ENCODE measurements at places on chromosomes 4 and X. TPM values are rescaled to one million over a fixed set of nuclear protein-coding genes. Genes with fewer than 3 reads are reported as not detected.
A peak's percentile ranks its signal among the peaks of the same experiment; 100 is the strongest.

Gene BGN
- 20.6 TPM for total RNA-seq

DNA sequence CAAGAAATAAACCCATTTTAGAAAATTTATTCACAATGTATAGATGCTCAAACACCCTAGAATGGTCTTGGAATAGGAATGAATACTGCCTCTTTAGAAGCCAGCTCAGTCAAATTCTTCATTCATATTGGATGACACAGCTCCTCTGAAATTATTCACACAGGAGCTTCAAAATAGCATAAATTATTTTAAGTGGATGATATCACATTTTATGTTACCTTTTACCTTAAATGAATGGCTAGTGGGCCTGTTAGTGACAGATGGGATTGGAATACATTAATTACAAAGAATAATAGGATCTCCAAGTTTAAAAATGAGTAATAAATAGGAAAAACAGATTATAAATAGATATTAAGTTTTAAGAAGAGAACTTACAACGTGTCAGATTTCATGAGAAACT lies 184.4 kb downstream of the GABRB1 start:
- no peak for DNase-seq

DNA sequence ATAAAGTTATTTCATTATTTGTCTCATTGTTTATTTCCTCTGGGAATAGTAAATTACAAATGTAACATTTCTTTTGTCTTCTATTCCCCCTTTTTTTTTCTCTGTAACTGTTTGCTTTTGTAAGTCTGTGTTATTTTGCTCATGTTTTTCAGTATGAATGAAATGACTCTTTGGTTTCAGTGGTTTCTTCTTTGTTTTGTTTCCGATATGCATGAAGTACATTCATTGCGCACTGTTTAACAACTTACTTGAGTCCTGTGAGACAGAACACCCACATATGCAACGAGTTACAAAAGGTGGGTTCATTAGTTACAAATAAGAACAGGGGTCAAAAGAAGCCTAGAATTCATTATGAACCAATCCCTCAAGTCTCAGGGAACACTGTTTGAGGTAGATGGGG lies 175.0 kb upstream of the UGT8 start:
- no peak for DNase-seq

- DNase-seq, result no peak
These were observed 3.5 kb upstream of the EDNRA start for GRCh38 chr4:147477439-147477838.

DNA sequence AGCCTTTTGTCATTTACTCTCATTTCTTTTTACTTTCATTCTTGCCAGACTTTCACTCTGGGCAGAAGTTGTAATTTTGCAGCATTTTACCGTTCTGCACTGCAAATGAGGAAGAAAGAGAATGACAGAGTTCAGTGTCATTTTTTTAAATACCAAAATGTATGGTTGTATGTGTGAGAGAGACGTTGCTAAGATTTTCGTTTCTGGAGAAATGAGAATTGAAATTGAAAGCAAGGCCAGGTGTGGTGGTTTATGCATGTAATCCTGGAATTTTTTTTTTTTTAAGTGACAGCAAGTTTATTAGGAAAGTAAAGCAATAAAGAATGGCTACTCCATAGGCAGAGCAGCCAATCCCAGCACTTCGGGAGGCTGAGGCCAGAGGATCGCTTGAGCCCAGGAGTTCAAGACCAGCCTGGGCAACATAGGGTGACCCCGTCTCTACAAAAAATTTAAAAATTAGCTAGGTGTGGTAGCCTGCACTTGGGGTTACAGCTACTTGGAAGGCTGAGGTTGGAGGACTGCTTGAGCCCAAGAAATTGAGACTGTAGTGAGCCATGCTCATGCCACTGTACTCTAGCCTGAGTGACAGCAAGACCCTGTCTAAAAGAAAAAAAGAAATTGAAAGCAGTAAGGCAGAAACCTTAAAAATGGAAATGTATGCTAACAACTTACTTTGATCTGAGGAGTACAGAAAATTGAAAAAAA lies 12.9 kb downstream of the DCK start:
- DNase-seq, result no peak

GRCh38 chrX:39855748-39856129 lies 242.0 kb downstream of the BCOR start:
- DNase-seq, result no peak

DNA sequence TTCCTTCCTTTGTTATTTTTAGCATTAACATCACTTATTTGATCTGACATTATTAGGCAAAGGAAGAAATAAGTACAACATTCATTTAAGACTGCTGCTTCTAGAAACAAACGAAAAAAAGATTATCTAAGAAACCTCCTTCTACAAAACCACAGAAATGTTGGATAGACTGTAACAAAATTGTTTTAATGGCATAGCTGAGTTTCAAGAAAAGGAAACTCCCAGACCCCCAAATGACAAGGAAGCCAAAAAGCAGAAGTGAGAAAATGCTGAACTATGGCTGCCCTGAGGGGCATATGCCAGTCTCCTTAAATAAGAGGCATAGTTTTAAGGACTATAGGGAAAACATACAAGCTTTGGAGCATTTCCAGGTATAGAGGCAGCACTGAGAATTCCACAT lies 1431.6 kb upstream of the TENM3 start:
- DNase-seq, result no peak

DNA sequence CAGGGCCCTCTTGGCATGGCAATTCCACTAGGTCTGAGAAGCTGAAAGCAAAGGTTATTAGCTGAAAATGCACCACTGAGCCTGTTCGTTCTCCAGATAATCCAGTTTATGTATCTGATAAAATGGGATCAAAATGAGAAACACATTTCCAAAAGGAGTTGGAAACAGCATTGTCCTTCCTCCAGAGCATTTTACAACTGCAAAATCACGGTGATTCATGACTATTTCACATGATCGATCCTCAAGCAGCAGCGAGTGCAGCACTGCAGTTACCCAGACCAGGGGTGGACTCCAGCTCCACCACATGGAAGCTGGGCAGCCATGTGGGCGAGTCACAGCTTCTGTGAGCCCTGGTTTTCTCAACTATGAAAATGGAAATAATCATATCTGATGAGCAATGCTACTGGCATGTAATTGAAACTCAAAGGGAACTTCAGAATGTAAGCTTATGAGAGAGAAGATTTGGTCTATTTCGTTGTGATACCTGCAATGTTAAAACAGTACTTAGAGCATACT lies 78.7 kb upstream of the MSX1 start:
- no peak for DNase-seq

DNA sequence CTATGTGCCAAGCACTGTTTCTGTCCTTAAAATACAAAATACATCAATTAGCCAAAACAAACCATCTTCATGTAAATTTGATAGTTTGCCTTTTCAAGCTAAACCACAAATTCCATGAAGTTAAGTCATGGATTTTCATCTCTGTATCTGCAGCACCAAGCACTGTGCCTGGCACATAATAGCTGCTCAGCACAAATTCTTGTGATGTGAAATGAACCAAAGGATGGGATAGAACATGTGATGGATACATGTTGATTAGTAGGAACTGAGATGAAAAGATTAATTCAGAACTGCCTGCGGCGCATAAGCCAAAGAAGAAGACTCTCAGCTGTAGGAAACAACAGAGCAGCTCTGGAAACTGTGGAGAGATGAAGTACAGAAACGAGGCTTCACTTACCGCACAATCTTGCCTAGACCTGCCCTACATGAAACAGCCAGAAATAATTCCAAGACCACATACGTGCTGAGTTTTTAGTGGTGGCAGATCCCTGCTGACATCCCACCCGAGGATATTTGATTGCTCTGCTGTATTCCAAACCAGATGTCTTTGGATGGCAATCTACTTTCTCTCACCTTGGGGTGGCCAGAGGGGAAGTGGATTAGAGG lies 40.9 kb upstream of the DCLK2 start:
- no peak for DNase-seq

Gene NAA11
- total RNA-seq, result not detected

DNA sequence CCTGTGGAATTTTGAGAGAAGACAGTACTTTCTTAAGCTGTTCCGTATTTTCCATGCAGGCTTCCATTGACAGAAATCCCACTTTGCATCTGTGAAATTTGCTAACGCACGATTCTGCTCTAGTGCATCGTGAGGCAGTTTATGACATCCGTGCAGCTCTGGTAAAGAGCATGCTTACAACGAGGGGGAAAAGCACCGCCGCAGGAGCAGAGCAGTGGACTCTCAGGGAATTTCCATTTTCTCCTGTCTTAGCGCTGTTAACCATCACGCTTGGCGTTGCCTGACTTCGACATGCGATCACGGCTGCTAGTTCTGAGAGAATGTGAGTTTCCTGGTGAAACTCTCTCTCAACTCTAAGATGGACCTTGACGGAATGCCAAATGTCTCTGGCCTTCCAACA lies 43.9 kb downstream of the DCTD start:
- DNase-seq, result no peak

- DNase-seq, result no peak
These were observed 61.5 kb downstream of the PDK3 start for GRCh38 chrX:24526616-24527015.

Gene RHOXF2
- total RNA-seq, result not detected

DNA sequence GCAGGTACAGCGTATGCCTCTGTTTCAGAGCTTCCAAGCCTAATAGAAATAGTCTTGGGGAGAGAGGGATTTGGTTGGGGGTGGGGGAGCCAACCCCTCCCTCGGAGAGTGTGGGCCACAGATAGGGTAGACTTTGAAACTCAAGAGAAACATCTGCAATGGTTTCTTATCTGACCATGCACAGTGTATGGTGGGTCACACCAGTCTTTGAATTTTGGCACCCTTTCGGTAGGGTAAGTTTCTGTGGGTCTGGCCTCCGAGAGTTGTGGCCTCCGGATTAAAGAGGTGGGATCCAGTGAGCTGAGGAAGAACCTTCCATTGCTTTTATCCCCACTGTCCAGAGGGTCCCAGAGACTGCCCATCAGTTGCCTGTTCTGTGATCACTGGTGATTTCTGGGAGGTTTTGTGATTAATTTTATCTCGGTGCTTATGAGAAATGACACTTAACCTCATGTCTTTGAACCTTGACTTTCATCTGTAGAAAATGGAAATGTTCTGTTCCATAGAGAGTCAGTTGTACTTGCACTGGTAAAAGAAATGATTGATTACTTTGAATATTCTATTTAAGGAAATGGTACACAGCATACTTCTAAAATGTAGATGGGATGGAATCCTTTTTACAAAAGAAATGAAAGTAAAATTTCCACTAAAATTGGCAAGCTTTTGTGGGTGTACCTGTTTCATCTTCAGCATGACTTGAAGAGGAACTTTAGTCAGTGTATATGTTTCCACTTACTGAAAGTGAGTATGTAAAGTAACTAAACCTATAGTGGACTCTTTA lies 62.7 kb downstream of the TMEM131L start:
- DNase-seq, result no peak

DNA sequence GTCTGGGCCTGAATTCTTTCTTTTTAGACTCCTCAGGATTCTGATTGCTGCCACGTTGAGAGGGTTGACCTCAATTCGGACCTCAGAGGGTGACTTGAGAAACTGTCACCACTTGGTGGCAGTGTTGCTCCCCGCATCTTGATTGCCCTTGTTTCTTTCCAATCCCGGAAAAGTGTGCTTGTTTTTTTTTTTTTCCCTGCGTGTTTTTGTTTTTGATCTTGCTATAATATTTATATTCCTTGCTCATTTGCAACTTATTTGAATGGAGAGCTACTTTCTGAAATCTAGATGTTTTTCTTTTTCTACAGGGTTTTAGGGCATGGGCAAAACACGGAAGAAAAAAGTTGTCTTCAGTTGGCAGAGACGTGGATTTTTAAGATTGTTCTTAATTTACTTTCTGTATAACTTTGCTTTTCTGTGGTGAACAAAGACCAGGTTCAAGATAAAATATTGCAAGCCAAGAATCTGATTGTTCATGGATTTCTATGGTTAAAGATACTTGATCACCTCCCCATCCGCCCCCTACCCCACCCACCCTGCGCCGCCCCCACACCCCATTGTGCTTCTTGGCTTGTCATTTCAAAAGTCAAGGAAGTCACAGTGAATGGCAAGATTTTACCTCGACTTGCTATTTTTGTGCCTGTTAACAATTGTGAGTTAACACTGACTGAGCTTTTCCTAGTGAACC lies 102.0 kb downstream of the PTTG2 start:
- peak; percentile 83 for DNase-seq

Gene FGFBP2
- not detected for total RNA-seq

Gene DLG3
- total RNA-seq, result 35.3 TPM

Gene FRMPD4
- 0.12 TPM for total RNA-seq

DNA sequence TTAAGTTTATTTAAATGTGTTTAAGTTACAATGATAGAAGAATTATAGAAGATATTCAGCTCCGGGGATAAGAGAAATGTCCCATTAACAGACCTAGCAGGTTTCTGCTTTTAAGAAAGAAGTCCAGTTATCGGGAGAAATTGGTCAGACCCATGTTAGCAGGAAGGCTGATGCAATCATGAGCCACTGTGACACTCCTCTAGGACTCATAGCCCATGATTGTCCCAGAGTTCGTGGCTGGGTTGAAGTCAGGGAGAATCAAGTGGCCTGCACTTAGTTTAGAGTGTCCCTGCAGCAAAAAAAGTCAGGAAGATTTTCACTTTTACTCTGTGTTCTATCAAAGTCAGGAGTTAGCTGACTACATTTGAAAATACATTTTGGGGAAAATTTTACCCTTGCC lies 72.0 kb downstream of the TMEM144 start:
- no peak for DNase-seq

All from pancreas (tissue), 10 donors.